ENCODE measurements at places on chromosomes 13 and 19. TPM values are rescaled to one million over a fixed set of nuclear protein-coding genes. Genes with fewer than 3 reads are reported as not detected.
A peak's percentile ranks its signal among the peaks of the same experiment; 100 is the strongest.

- DNase-seq = peak; percentile 41
Measured at GRCh38 chr13:98961503-98962105, 16.3 kb downstream of the DOCK9 start.

GRCh38 chr19:43476606-43477005 lies 11.2 kb upstream of the LYPD3 start:
- DNase-seq = peak; percentile 12

DNA sequence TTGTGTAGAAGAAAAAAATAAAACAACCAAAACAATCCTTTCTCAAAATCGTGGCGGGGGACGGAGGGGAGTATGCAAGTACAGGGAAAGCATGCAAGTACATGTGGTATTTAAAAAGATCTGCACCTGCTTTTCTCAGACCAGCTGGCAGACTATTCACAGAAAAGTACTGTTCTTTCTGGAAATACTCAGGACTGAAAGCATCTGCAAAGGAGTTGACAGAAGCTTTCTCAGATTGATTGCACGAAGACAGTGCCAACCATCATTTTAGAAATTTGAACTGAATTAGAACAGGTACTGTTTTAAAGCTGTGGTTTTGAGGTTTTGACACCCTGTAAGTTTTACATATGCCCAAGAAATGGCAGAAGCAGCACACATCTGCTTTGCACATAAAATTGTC lies 19.8 kb upstream of the PCDH8 start:
- no peak for DNase-seq

- DNase-seq = no peak
Measured at GRCh38 chr13:39486758-39487157, 116.2 kb downstream of the LHFPL6 start.

DNA sequence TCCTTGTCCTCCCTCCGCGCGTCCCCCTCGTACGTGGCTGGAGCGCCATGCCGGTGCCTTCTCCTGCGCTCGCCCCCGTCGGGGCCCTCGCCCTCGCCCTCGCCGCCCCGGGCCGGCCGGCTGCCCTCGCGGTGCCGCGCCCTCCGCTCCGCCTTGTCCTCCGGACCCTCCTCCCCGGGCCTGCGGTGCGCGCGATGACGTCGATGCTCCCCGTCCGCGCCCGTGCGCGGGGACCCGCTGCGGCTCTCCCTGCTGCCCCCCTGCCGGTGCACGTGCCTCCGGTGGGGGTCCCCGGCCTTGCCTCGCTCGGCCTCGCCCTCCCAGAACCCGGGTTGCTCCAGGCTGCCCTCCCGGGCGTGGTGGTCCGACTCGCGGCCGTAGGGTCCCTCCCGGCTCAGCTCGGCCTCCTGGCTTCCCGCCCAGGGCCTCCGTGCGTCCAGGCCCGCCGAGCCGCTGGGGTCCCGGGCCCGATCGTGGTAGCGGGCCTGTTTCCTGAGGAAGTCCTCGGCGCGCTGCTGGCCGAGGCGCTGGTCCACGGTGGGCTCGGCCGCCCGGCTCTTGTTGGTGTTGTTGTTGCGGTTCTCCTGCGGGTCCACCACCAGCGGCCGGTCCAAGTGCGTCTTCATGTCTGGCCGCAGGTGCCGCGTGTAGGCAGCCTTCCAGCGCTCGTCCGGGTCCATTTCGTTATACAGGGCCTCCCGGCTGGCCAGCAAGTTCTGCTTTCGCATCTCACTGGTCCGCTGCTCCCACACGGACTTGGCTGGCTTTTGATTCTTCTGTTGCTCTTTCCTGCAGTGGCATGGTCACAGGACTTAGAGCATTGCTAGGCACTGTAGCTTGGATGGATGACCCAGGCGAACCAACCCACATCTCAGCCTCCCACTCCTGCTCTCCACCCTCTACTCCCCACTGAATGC lies 148.6 kb downstream of the IER2 start:
- DNase-seq = no peak

- DNase-seq = no peak
Measured at GRCh38 chr19:30112171-30112570, 170.1 kb downstream of the URI1 start.

DNA sequence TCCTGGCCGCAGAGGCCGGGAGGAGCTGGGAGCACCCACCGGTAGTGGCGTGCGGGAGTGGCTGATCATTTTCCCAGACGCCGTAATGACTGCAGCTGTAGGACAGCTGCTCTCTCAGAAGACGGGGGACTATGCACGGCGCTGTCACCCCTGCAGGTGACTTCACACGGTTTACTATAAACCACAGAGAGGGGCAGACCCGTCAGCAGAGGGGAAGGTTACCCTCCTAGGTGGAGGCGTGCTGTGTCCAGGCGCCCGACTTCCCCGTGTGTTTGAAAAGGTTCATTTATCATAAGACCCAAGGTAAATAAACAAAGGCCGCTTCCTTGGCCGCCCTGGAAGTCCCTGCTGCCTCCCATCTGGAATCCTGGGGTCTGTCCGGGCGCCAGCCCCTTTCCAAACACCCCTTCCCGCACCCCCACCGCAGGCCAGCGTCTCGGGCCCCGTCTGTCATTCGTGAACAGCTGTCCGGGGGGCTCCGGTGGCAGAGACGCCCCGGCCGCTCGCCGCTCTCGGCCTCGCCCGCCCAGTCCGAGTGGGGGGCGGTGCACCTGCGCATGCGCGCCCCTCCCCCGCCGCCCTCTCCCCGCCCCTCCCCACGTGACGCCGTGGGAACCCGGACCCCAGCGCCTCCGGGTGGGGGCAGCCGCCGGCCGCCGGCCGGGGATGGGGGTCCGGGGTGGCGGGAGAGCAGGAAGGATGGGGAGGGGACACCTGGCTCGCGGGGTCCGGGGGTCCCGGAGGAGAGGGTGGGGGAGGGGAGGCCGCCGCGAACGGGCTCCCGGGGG lies 915 bp downstream of the SHC2 start:
- no peak for DNase-seq

- DNase-seq = no peak
Measured at GRCh38 chr13:114248011-114248410, 13.3 kb downstream of the CDC16 start.

- DNase-seq = no peak
Measured at GRCh38 chr19:13975870-13976269, 23.6 kb downstream of the DCAF15 start.

The FFAR3 gene
- not detected for total RNA-seq

The FXYD1 gene
- not detected for total RNA-seq

The POU2F2 gene
- total RNA-seq = 0.83 TPM

The ZNF208 gene
- not detected for total RNA-seq
